Stimulated activated CD8-positive, alpha-beta memory T cell treated with anti-CD3 and anti-CD28 coated beads, Interleukin-15, amount 100 ng/mL, for 24 hours (primary cell): ENCODE measurements at places on chromosomes 11 and 22.

- no peak for DNase-seq
Observed at GRCh38 chr11:127998421-127998820, 588.9 kb downstream of the ETS1 start.

- no peak for DNase-seq
Observed at GRCh38 chr22:46660604-46661201, 40.5 kb downstream of the GRAMD4 start.

DNA sequence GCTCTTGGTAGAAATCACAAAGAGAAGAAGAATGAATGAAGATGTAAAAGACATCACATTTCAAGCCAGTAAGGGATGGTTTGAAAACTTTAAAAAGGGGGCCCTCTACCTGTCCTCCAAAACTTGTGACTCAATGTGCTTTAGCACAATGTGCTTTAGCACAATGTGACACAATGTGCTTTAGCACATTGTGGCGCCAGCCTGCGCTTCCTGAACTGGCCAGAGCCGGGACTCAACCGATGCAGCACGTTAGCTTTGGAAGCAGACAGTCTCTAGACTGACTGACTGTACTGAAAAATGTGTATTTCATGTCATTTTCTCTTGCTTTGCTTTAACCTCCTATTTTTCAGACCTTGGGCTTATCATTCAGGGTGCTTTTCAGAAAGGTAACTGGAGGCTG, 63.5 kb downstream of the FAM83F start:
- no peak for DNase-seq

DNA sequence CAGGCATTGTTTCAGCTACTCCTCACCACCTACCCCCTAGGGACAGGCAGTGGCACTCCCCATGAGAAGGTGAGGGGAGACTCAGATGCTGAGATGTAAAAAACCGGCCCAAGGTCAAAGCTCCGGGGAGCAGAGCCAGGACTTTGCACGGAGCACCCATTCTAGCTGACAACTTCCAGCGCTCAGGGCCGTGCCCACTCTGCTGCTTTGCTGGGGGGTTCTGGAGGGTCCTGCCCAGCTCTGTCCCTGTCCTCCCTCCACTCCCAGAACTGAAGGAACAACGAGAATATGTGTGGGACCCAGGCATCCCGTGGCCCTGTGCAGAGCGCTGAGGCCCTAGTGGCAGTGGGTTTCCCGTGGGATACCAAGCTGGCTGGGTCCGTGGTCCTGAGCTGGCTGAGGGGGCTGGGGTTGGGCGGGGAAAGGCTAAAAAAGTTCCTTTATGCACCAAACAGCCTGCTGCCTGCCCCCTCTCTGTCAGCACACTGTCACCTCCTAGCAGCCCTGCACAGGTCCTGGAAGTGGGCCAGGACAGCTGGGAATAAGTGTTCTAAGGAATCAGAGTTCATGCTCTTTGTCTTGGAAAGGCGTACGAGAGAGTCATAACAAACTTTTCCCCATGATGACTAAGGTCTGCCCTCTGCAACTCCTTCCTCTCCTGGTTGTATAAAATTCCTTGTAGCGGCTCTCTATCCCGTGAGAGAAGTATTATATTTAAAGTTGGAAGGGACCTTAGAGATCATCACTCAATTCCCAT, 1.9 kb downstream of the MS4A10 start:
- DNase-seq = no peak

DNA sequence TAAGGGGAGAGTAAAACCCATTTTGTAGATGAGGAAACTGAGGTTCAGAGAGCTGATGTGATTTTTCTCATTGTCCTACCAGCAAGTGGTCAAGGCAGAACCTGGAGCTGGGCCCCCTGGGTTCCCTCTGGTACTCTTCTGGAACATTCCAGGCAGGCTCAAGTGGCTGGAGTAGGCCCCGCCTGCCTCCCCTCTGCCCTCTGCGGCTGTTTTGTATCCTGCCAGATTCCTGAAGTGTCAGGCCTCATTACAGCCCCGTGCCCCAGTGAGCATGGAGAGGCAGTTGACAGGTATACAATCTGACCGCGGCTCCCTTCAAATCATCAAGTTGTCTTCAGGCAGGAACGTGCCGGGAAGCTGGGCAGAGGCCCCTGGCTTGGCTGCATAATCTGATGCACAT, 94.6 kb upstream of the CD82 start:
- no peak for DNase-seq

DNA sequence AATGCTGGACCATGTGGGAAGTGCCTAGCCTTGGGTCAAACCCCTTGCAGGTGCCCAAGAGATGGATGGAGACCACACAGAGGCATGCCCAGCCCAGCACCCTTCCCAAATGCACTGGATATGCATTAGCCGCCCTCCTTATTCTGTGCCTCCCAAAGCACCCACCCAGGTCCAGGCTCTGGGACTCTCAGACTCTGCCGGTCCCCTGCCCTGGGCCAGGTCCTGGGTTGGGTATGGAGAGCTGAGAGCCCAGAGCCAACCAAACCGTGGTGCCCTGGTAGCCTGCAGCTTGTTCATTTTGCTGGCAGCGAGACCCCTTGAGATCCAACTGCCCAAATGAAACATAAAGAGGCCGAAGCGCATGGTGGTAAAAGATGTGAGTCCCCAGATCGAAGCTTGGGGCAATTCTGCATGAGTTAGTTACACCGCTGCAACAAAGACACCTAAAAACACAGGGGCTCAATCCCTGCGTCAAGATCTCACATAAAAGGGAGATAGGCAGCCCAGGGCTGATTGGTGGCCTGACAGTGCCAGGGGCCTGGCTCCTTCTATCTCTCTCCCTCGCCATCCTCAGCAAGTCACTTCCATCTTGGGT, 61.5 kb downstream of the MYEOV start:
- no peak for DNase-seq

DNA sequence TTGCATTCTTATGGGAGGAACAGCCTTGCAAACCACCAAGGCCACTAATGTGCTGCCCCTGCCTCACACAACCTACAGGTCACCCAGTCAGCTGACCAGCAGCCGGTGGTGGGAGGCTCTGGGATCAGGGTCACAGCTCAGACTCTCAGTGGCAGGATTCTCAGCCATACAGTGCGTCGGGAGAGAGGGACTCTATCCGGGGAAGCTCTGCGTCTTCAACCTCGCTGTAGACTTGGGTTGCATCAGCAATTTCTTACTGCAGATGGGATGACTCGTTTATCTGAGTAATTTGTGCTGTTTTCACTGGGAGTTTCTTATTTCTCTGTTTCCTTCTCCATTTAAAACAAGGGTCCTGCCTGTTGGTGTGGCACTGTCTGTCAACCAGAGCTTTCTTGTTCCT, 257.7 kb downstream of the TBC1D22A start:
- no peak for DNase-seq
